B cell (primary cell): ENCODE measurements at places on chromosomes 5 and 9. TPM values are rescaled to one million over a fixed set of nuclear protein-coding genes. Genes with fewer than 3 reads are reported as not detected.

DNA sequence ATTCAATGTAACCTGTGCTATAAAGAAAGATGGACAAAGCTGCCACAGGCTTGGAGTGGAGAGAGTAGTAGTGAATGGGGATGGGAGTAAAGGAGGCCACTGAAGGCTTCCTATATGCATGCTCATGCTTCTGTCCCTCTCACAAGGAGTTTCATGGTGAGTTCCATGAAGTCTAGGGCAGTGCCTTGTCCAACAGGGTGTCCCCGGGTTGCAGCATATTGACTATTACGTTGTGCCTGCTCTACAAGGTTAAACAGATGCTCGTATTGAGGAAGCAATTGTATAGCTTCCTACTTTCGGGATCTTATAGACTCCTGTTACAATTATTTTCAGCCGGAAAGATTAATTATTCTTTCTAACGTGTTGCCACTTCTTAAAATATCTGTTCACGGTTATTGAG lies 129.1 kb upstream of the PIK3R1 start:
- H3K27ac ChIP-seq: no peak overlapping the region
- H3K36me3 ChIP-seq: no peaks in the 10 kb centered on the region
- H3K27me3 ChIP-seq: no peaks in the 10 kb centered on the region
- H3K4me3 ChIP-seq: no peak overlapping the region
- no peak for DNase-seq
- no peaks in the 10 kb centered on the region for H3K4me1 ChIP-seq

- H3K4me1 ChIP-seq: no peaks in the 10 kb centered on the region
- no peaks in the 10 kb centered on the region for H3K27me3 ChIP-seq
- no peak overlapping the region for H3K27ac ChIP-seq
- H3K4me3 ChIP-seq: no peak overlapping the region
- DNase-seq: no peak
- H3K36me3 ChIP-seq: no peaks in the 10 kb centered on the region
Observed at GRCh38 chr5:123203105-123203800, 114.2 kb downstream of the PRDM6 start.

DNA sequence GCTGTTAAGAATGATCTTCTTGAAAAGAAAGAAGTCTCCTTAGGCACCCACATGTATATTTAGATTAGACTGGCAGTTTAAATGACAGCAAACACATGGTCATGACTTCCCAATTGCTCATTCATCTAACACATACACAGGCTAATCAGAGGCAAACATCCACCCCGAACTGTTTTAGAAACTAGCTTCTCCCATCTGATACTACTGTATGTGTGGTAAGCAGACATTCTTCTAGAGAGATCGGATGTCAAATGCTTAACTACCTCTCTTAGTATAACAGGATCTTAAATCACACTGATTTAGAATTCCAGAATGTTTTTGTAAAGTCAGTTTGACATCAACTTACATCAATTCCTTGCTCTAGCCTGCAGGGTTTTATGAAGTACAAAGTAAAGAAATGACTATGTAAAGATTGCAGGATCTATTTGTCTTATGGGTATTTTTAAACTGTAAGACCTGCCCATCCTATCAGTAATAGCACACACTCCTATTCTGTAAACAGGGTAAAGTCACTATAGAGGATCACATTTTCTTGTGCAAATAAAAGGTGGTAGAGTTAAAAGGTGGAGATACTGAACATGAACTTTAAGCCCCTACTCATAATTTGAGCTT lies 239.7 kb downstream of the MLLT3 start:
- no peak for DNase-seq
- H3K4me1 ChIP-seq: no peaks in the 10 kb centered on the region
- H3K27me3 ChIP-seq: peaks cover 3% of the 10 kb centered on the region
- no peaks in the 10 kb centered on the region for H3K36me3 ChIP-seq

GRCh38 chr5:172160506-172160905 lies 27.5 kb downstream of the STK10 start:
- peak overlapping the region; percentile 35 for H3K27ac ChIP-seq
- H3K27me3 ChIP-seq: no peaks in the 10 kb centered on the region
- peaks cover 60% of the 10 kb centered on the region for H3K4me1 ChIP-seq
- H3K4me3 ChIP-seq: no peak overlapping the region

DNA sequence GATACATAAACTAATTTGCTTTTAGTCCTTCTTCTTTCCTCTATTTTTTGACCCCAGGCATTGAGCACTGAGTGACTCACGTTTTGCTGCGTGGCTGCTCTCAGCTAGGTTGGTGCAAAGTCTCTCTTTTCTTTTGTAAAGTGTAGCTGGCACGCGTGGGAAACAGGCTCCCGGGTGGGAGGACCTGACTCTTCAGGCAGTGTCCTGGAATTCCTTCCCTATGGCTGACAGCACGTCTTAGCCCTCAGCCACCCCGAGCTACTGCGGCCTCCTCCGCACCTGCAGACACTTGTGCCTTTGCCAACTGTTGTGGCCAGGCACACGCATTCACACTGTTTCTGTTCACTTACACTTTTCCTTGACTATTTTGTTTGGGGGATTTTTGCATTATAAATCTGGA lies 877 bp upstream of the SCGB3A1 start:
- no peaks in the 10 kb centered on the region for H3K4me1 ChIP-seq
- DNase-seq: no peak
- no peak overlapping the region for H3K27ac ChIP-seq
- no peaks in the 10 kb centered on the region for H3K36me3 ChIP-seq
- no peak overlapping the region for H3K4me3 ChIP-seq
- no peaks in the 10 kb centered on the region for H3K27me3 ChIP-seq

DNA sequence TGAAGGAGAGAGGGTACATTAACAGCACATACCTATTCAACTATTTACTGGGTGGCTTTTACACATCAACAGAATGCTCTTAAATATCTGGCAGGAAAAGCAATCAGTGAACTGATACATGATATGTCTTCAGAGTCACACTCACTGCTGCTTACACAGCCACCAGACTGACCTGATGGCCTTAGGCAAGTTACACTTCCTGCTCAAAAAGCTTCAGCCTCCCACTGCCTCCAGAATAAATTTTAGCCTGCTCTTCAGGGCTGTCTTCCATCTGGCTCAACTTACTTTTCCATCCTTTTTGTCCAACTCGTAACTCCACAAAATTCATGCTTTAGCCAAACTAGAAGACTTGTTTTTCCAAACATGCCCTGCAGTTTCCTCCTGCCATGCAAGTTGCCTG lies 10.7 kb downstream of the LOX start:
- H3K4me3 ChIP-seq: no peak overlapping the region
- no peak for DNase-seq
- no peak overlapping the region for H3K27ac ChIP-seq

GRCh38 chr9:80890124-80890523 lies 799.2 kb downstream of the TLE1 start:
- no peaks in the 10 kb centered on the region for H3K36me3 ChIP-seq
- H3K27me3 ChIP-seq: no peaks in the 10 kb centered on the region
- H3K27ac ChIP-seq: no peak overlapping the region
- no peak overlapping the region for H3K4me3 ChIP-seq

DNA sequence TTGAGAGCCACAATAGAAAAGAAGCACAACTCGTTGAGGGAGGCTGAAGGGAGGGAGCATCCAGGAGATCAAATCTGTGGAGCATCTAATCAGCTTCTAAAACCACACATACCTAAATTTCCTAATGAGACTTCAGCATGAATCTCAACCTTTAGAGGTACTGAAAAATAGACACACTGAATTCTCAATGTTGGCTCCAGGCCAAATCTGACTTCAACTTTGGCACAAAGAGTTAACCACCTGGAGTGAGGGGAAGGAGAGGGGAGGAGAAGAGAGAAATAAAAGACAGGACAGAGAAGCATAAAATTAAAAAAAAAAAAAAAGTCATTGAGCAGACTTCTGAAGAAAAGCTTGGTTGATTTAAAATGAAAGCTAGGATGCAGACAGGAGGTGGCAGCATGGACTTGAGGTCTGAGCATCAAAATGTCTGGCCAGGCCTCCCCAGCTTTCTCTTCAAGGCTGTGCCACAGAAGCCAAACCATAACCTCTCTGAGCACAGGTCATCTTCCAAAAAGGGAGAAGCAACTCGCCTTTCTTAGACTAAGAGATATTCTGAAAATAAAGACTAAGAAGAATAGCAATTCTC lies 205.6 kb downstream of the DENND1A start:
- no peak overlapping the region for H3K27ac ChIP-seq
- H3K36me3 ChIP-seq: no peaks in the 10 kb centered on the region
- DNase-seq: no peak
- no peaks in the 10 kb centered on the region for H3K27me3 ChIP-seq
- H3K4me1 ChIP-seq: no peaks in the 10 kb centered on the region
- no peak overlapping the region for H3K4me3 ChIP-seq

- H3K27me3 ChIP-seq: no peaks in the 10 kb centered on the region
- peak; percentile 24 for DNase-seq
- peak overlapping the region; percentile 33 for H3K4me3 ChIP-seq
- H3K36me3 ChIP-seq: peaks cover 13% of the 10 kb centered on the region
- peak overlapping the region; percentile 97 for H3K27ac ChIP-seq
Observed at GRCh38 chr5:95808013-95808685, 14.4 kb downstream of the GLRX start.

GRCh38 chr5:80804332-80804731 lies 149.5 kb upstream of the DHFR start:
- H3K4me1 ChIP-seq: no peaks in the 10 kb centered on the region
- H3K4me3 ChIP-seq: no peak overlapping the region
- peaks cover 9% of the 10 kb centered on the region for H3K36me3 ChIP-seq

DNA sequence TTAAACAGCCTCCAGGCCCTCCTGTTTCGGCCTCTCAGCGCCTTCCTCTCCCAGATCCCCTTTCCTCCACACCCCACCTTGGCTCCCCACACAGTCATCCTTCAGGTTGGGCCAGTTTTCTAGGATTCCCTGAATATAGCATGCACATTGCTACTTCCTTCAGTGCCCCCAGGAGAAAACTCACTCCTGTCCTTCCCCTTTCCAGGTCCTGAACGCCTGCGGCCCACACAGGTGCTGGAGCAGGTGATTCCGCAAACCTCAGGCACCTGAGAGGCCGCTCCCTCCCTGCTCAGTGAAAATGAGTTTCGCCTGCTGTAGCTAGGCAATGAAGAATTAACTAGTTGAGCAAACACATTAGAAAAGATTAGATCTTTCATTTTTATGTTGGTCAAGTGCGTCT lies 185.0 kb downstream of the MED10 start:
- H3K27me3 ChIP-seq: no peaks in the 10 kb centered on the region
- peaks cover 3% of the 10 kb centered on the region for H3K4me1 ChIP-seq
- H3K36me3 ChIP-seq: no peaks in the 10 kb centered on the region
- no peak overlapping the region for H3K27ac ChIP-seq
- H3K4me3 ChIP-seq: no peak overlapping the region

DNA sequence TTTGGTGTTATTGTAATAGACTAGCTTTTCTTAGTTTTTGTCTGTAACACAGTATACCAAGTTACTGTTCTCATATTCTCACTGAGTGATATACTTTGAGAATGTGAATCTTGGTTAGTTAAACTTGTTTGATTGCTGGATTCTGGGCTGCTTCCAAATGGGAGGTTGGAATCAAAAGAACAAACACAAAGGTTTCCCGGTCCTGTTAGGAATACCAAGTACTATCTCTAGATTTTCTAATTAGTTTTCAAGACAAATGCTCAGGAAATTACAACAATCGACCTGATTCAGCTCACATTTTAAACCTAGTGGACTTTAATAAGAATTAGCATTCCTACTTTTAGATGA lies 244.3 kb downstream of the CSNK1G3 start:
- H3K27ac ChIP-seq: no peak overlapping the region
- no peak overlapping the region for H3K4me3 ChIP-seq
- H3K36me3 ChIP-seq: no peaks in the 10 kb centered on the region
- H3K4me1 ChIP-seq: no peaks in the 10 kb centered on the region

- H3K4me3 ChIP-seq: no peak overlapping the region
- H3K27me3 ChIP-seq: peaks cover 3% of the 10 kb centered on the region
- DNase-seq: no peak
- no peak overlapping the region for H3K27ac ChIP-seq
- no peaks in the 10 kb centered on the region for H3K36me3 ChIP-seq
- H3K4me1 ChIP-seq: peaks cover 3% of the 10 kb centered on the region
Observed at GRCh38 chr5:54870271-54870670, 115.1 kb downstream of the ESM1 start.

GRCh38 chr5:52838326-52839015 lies 50.8 kb downstream of the ITGA1 start:
- no peaks in the 10 kb centered on the region for H3K4me1 ChIP-seq
- H3K4me3 ChIP-seq: no peak overlapping the region
- no peak overlapping the region for H3K27ac ChIP-seq
- H3K27me3 ChIP-seq: no peaks in the 10 kb centered on the region
- DNase-seq: no peak
- no peaks in the 10 kb centered on the region for H3K36me3 ChIP-seq

GRCh38 chr5:143559586-143560109 lies 156.2 kb upstream of the NR3C1 start:
- H3K36me3 ChIP-seq: no peaks in the 10 kb centered on the region
- no peak overlapping the region for H3K27ac ChIP-seq
- no peak overlapping the region for H3K4me3 ChIP-seq
- peaks cover 9% of the 10 kb centered on the region for H3K4me1 ChIP-seq
- DNase-seq: no peak

GRCh38 chr5:107783551-107783950 lies 112.8 kb upstream of the EFNA5 start:
- no peak for DNase-seq
- H3K4me3 ChIP-seq: no peak overlapping the region
- no peaks in the 10 kb centered on the region for H3K4me1 ChIP-seq
- H3K27ac ChIP-seq: no peak overlapping the region

DNA sequence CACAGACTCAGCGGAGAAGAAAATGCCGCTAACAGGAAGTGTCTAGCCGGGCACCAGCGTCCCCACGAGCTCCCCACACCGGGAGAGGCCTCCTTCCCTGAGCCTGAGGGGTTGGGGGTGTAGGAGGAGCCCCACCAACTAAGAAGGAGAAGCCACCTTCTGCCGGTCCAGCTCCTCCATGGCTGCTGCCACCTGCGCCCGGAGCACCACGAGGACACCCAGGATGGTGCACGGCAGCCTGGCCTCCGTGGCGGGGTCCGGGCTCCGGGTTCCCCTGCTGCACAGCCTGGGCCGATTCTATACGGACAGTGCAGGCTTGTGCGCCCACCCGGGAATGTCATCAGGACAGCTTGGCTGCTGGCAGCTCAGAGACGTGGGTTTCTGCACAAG lies 297 bp downstream of the LCN8 start:
- DNase-seq: no peak
- H3K36me3 ChIP-seq: no peaks in the 10 kb centered on the region
- no peak overlapping the region for H3K4me3 ChIP-seq
- H3K27me3 ChIP-seq: no peaks in the 10 kb centered on the region
- H3K4me1 ChIP-seq: peaks cover 82% of the 10 kb centered on the region

GRCh38 chr5:37112383-37112991 lies 136.7 kb downstream of the CPLANE1 start:
- peaks cover 3% of the 10 kb centered on the region for H3K4me1 ChIP-seq
- no peak overlapping the region for H3K27ac ChIP-seq
- H3K27me3 ChIP-seq: no peaks in the 10 kb centered on the region
- DNase-seq: no peak

GRCh38 chr5:91885291-91886265 lies 502.5 kb upstream of the ARRDC3 start:
- H3K27ac ChIP-seq: no peak overlapping the region
- no peak for DNase-seq
- H3K4me1 ChIP-seq: no peaks in the 10 kb centered on the region
- no peaks in the 10 kb centered on the region for H3K36me3 ChIP-seq
- H3K4me3 ChIP-seq: no peak overlapping the region

- H3K4me3 ChIP-seq: no peak overlapping the region
- H3K36me3 ChIP-seq: no peaks in the 10 kb centered on the region
- H3K4me1 ChIP-seq: no peaks in the 10 kb centered on the region
- no peak overlapping the region for H3K27ac ChIP-seq
- DNase-seq: no peak
Observed at GRCh38 chr9:93713716-93714115, 137.3 kb downstream of the PHF2 start.

Gene ELAVL2
- total RNA-seq: not detected in 2 replicates

Gene PCDHA13
- total RNA-seq: not detected in 2 replicates

Gene EXD3
- total RNA-seq: 23.7 and 25.1 TPM in 2 replicates

Gene SH3PXD2B
- total RNA-seq: not detected in 2 replicates

Gene PHF24
- total RNA-seq: not detected in 2 replicates
